Tibial artery (tissue), 4 donors: ENCODE measurements at places on chromosomes 1 and 21.

DNA sequence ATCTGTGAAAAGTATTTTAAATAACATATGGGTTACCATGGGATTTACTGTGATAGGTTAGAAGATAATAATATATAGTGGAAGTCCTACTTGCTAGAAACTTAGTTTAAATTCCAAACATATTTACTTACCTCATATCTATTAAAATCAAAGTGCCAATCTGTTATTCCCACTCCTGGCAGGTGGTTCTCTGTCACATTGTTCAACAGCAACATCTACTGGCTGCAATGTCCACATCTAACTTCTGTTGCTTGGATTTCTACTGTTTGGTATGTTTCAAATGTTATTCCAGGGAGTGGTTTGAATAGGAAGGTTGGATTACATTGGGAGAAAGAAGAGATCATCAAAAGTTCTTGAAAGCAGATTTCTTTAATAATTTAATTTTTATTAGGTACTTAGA is 122.5 kb upstream of the NCAM2 start:
- DNase-seq, result no peak
- no peaks in the 10 kb centered on the region for H3K4me1 ChIP-seq
- no peaks in the 10 kb centered on the region for H3K27me3 ChIP-seq
- H3K27ac ChIP-seq, result no peak overlapping the region
- H3K36me3 ChIP-seq, result no peaks in the 10 kb centered on the region
- H3K4me3 ChIP-seq, result no peak overlapping the region

DNA sequence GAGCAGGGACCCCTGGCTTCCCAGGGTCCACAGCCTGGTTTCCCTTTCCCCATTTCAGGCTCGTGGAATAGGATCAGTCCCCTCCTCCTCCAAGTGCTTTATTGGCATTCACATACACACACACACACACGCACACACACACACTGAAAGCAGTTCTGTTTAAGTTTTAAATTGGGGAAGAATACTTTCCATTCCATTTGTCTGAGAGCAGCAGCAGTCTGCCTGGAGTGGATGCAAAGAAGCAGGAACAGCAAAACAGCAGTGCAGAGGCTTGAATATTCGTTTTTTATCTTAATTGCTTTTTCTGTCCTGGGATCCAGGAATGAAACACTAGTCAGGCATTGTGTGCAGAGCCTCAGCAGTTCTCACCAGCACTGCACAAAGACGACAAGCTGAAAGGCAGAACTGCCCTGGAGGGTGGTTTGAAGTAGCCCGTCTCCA is 7.1 kb downstream of the CYB561D1 start:
- H3K4me1 ChIP-seq, result peaks cover 42% of the 10 kb centered on the region
- H3K27me3 ChIP-seq, result no peaks in the 10 kb centered on the region
- H3K4me3 ChIP-seq, result no peak overlapping the region
- no peaks in the 10 kb centered on the region for H3K36me3 ChIP-seq
- H3K27ac ChIP-seq, result peak overlapping the region; percentile 57

GRCh38 chr1:117824616-117825015 is 104.8 kb downstream of the GDAP2 start:
- no peaks in the 10 kb centered on the region for H3K36me3 ChIP-seq
- H3K27me3 ChIP-seq, result no peaks in the 10 kb centered on the region
- peak; percentile 66 for DNase-seq
- no peak overlapping the region for H3K4me3 ChIP-seq
- peaks cover 82% of the 10 kb centered on the region for H3K4me1 ChIP-seq

DNA sequence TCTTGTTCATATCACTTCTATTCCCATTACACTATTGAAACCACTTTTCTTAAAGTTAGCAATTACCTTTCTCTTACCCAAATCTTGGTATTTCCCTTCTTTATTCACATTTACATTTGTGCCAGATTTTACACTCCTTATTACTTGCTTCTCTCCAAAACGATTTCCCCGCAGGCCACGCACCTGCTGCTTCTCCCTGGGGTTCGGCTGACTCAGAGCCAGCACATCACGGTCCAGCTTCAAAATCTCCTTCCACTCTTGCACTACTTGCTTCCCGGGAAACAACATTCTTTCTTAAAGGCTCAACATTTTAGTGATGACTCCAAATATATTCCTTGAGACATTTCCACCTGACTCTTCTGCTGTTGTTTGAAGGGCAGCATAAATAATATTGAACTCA is 20.7 kb downstream of the LHX9 start:
- H3K4me3 ChIP-seq, result no peak overlapping the region
- no peaks in the 10 kb centered on the region for H3K36me3 ChIP-seq
- no peak overlapping the region for H3K27ac ChIP-seq
- no peaks in the 10 kb centered on the region for H3K27me3 ChIP-seq

DNA sequence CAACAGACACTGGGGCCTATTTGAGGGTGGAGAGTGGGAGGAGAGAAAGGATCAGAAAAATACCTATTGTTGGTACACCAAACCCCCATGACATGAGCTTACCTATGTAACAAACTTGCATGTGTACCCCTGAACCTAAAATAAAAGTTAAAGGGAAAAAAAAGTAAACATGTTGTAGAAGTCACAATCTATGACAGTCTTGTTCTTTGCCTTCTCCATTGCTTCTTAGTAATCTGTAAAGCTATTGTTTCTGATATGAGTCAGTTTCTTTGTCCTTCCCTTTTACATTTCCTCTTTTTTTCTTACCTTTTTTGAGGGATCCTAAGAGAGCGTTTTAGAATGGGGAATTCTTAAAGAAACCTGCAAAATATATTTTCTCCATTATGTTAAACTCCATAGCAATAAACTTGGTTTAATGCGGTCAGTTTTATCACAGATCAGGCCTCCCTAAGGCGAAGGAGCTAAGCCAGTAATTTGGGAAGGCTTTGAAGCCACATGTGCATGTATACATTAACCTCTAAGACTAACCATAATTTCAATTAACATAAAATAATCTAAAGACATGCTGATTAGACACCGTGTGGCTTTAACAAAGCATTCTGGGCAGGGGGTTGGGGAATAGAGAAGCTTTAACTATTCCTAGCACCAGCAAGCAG is 77.8 kb upstream of the C1orf105 start:
- DNase-seq, result no peak
- no peaks in the 10 kb centered on the region for H3K36me3 ChIP-seq
- H3K4me3 ChIP-seq, result no peak overlapping the region
- no peaks in the 10 kb centered on the region for H3K27me3 ChIP-seq
- H3K4me1 ChIP-seq, result no peaks in the 10 kb centered on the region

DNA sequence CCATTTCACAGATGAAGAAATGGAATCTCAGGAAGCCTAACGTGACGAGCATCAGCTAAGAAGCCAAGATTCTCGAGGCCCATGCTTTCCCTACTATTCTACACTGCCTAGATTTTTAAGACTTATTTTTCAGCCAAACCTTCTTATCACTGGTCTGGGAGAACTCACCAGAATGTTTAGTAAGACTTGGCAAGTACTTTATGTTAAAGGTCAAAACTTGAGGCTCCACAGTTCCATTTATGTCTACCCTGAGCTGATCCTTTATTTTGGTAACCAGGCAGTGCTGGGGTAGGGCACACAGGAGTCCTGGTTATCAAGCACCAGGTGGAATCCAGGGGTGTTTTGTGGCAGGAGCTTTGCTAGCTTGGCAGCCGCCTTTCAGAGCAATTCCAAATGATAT is 16.8 kb downstream of the PLXNA2 start:
- H3K4me3 ChIP-seq, result no peak overlapping the region
- H3K27me3 ChIP-seq, result no peaks in the 10 kb centered on the region
- no peaks in the 10 kb centered on the region for H3K36me3 ChIP-seq
- H3K4me1 ChIP-seq, result no peaks in the 10 kb centered on the region

GRCh38 chr1:186680245-186681061 is at the start of gene PTGS2:
Gene PTGS2, minus strand, starts transcription at chr1:186680423. Its CDS starts 133 bp downstream, at chr1:186680290.
- H3K4me3 ChIP-seq, result peak within 1 kb of the TSS; percentile 65
- peak within 1 kb of the TSS; percentile 82 for H3K27ac ChIP-seq
- peak; percentile 88 for DNase-seq
- H3K27me3 ChIP-seq, result no peaks in the 10 kb centered on the region

DNA sequence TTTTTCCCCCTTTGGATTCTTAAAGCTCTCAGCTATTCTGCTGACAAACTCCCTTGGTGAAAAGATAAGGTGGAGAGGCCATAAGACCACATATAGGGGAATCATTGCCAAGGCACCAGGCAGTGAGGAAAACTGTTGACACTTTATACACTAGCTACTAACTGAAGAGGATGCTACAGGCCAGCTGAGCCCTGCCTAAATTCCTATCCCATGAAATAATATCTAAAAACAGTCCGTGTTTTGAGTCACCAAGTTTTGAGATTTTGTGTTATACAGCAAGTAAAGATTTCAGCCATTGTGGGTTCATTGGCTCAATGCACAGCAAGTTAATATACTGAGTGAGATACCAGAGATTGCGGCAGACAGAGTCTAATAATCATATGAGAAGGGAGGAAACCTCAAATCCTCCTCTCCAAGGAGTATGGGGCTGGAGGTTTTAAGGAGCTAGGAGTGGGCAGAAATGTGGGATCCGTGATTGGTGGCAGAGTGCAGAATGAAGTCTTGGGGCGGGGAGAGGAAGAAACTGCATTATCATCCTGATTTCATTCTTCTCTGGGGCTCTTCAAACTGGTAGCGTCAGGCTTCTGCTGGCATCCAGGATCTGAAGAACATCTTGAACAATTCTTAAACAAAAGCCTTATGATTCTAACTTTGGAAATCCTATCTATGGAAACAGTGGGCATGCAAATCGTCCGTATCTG is 9.2 kb downstream of the CLDN8 start:
- H3K4me1 ChIP-seq, result no peaks in the 10 kb centered on the region
- no peaks in the 10 kb centered on the region for H3K27me3 ChIP-seq
- no peak overlapping the region for H3K27ac ChIP-seq

DNA sequence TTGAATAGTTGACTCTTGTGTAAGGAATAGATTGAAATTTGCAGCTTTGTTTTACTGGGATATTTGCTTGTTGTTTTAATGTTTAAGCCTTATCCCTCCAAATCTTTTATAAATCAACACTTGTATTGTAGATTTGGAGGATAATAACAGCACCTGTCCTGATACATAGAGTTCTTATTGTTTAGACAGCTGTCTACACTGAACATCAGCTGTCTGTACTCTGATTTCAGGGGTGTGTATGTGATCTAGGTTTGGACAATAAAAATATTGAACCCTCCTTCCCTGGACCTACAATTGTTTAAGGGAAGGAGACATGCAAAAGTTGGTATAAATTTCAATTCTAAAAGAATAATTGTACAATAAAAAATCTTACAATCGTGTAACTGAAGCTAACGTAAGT is 48.3 kb upstream of the DPH5 start:
- no peaks in the 10 kb centered on the region for H3K4me1 ChIP-seq
- no peak overlapping the region for H3K27ac ChIP-seq
- no peaks in the 10 kb centered on the region for H3K27me3 ChIP-seq
- no peaks in the 10 kb centered on the region for H3K36me3 ChIP-seq

- H3K36me3 ChIP-seq, result no peaks in the 10 kb centered on the region
- no peak overlapping the region for H3K4me3 ChIP-seq
Observed at GRCh38 chr1:80646053-80646452, 1154.7 kb upstream of the ADGRL2 start.

GRCh38 chr1:67898033-67898726 is 64.9 kb upstream of the GNG12 start:
- no peaks in the 10 kb centered on the region for H3K27me3 ChIP-seq
- H3K4me3 ChIP-seq, result no peak overlapping the region
- H3K36me3 ChIP-seq, result no peaks in the 10 kb centered on the region

- H3K27me3 ChIP-seq, result no peaks in the 10 kb centered on the region
- peak; percentile 44 for DNase-seq
- H3K36me3 ChIP-seq, result no peaks in the 10 kb centered on the region
Observed at GRCh38 chr1:215636258-215636965, 69.3 kb downstream of the KCTD3 start.

- peaks cover 14% of the 10 kb centered on the region for H3K4me1 ChIP-seq
- no peaks in the 10 kb centered on the region for H3K27me3 ChIP-seq
- DNase-seq, result peak; percentile 80
- no peak overlapping the region for H3K4me3 ChIP-seq
Observed at GRCh38 chr1:228842094-228842775, 107.0 kb downstream of the RHOU start.

DNA sequence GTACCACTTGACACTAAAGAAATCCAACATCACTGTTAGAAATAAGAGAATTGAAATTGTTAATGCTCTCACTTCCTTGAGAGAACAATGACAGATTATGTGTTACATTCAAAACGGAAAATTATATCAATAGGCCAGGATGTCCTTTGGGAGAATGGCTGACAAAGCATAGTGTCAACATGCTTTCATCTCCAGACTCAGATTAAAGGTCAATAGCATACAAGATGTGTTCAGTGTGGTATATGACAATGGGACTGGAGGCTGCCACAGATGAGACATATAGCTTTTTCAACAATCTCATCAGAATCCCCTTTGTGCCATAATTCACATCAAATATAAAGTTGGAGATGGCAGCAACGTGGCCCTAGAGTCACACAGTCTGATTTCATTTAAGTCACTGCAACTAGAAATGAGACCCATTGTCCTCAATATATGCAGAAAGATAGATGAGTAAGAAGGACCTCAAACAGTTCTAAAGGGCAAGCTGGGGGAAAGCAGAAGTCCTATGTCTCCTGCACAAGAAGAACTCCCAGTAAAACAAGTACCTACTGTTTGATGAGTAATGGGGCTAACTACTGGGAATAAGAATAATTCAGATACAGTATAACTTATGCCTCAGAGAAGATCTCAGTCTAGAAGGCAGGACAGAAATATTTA is 327.9 kb downstream of the TTLL7 start:
- no peaks in the 10 kb centered on the region for H3K36me3 ChIP-seq
- DNase-seq, result no peak
- no peaks in the 10 kb centered on the region for H3K27me3 ChIP-seq
- H3K4me1 ChIP-seq, result no peaks in the 10 kb centered on the region
- no peak overlapping the region for H3K27ac ChIP-seq

- peak; percentile 76 for DNase-seq
- H3K4me3 ChIP-seq, result no peak overlapping the region
- H3K4me1 ChIP-seq, result peaks cover 74% of the 10 kb centered on the region
Observed at GRCh38 chr1:40796939-40797667, 13.5 kb downstream of the KCNQ4 start.

DNA sequence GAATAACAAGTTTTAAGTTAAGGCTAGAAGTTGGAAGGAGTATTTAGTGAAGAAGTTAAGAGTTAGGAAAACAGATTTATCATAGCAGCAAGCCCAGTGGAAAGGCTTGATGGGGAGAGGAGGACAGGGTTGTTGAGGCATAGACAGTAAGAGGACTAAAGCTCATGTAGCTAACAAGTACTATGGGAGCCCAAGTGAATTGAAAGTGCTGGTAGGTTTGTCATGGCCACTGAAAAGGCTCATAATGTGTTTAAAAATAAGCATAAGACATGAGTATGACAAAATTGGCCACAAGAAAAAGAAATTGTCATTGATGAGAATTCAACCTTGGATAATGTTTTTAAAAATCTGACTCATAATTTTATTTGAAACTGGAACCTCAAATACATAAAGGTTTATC is 49.2 kb upstream of the CRB1 start:
- no peak for DNase-seq
- H3K27ac ChIP-seq, result no peak overlapping the region
- no peak overlapping the region for H3K4me3 ChIP-seq
- no peaks in the 10 kb centered on the region for H3K27me3 ChIP-seq

- peak overlapping the region; percentile 94 for H3K27ac ChIP-seq
- H3K4me1 ChIP-seq, result peaks cover 62% of the 10 kb centered on the region
- peak overlapping the region; percentile 51 for H3K4me3 ChIP-seq
- no peak for DNase-seq
- no peaks in the 10 kb centered on the region for H3K36me3 ChIP-seq
- no peaks in the 10 kb centered on the region for H3K27me3 ChIP-seq
Observed at GRCh38 chr1:18951818-18952391, 4.6 kb downstream of the IFFO2 start.

GRCh38 chr1:187641015-187641414 is 812.3 kb downstream of the PLA2G4A start:
- H3K4me1 ChIP-seq, result no peaks in the 10 kb centered on the region
- no peak for DNase-seq
- H3K36me3 ChIP-seq, result no peaks in the 10 kb centered on the region
- no peaks in the 10 kb centered on the region for H3K27me3 ChIP-seq
- no peak overlapping the region for H3K27ac ChIP-seq
- no peak overlapping the region for H3K4me3 ChIP-seq

GRCh38 chr1:234647245-234647644 is 37.3 kb upstream of the IRF2BP2 start:
- no peaks in the 10 kb centered on the region for H3K27me3 ChIP-seq
- H3K4me1 ChIP-seq, result no peaks in the 10 kb centered on the region
